ENCODE measurements at places on chromosomes 5 and 9.

DNA sequence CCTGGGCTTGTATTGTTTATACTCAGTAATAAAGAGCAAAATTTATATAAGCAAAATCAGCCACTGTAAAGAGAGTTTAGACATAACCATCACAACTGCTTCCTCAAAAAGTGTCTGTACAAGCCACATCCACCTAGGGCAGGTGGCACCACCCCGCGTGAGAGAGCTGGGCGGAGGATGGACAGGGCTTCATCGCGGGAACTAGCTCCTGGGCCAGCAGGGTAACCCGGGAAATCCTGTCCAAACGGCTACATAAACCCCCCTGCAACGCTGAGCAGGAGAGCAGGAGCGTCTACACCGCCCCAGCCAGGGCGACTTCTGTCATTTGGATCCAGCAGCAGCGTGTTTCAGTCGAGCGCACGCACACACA is 1.3 kb downstream of the SLC6A3 start:
- DNase-seq = no peak

GRCh38 chr5:150353032-150353675 is 4.3 kb upstream of the TCOF1 start:
- no peak for DNase-seq

- DNase-seq = no peak
Measured at GRCh38 chr5:44160369-44160768, 228.9 kb downstream of the FGF10 start.

DNA sequence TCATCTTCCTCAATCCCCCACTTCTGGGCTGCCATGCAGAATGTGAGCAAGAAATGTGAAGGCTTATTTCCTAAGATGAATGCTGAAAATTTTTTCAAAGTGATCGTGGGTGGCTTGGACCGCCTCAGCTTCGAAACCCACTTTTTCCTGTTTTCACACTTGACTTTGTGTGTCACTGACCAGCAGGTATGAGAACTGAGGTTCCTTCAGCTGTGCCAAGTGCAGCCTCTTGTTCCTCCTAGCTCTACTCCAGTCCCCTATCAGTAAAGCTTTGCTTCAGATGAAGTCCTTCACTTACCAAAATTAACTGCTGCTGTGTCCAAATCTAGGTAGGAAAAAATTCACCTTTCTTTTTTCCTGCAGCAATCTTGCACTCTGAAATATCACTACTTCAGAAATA is 382.6 kb downstream of the DTWD2 start:
- DNase-seq = no peak

- DNase-seq = no peak
Measured at GRCh38 chr5:153746440-153746839, 256.0 kb downstream of the GRIA1 start.

DNA sequence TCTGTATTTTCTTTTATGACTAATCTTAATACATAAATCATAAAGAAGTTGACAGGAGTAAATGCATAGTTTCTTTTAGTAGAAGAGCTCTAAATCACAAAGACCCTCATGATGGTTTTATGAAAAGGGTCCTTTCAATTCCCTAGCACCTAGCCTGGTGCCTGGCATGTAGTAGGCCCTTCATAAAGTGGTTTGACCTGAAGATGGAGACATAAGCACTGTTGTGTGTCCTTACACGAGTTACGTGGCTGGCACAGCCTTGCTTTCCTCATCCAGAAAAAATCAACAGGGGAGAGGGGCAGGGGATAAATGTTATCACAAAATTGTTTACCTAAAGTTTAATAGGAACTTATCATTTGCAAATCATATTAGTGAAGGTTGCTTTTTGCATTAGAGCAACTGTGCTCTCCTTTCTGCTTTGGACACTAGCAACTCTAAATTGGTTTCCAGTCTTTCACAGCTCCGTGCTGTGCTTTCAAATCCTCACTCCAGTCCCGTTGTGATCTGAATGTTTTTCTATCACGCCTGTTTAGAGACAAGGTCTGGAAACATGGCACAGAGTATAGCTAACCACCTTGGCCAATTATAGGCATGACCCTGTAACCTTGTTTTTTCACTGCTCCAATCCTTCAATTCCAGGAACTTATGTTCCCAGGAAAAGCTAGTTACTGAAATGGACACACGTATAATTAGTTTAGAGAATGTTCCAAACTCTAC is 55.7 kb downstream of the ARL15 start:
- peak; percentile 62 for DNase-seq

GRCh38 chr5:143920772-143921171 is 108.8 kb downstream of the HMHB1 start:
- peak; percentile 8 for DNase-seq

DNA sequence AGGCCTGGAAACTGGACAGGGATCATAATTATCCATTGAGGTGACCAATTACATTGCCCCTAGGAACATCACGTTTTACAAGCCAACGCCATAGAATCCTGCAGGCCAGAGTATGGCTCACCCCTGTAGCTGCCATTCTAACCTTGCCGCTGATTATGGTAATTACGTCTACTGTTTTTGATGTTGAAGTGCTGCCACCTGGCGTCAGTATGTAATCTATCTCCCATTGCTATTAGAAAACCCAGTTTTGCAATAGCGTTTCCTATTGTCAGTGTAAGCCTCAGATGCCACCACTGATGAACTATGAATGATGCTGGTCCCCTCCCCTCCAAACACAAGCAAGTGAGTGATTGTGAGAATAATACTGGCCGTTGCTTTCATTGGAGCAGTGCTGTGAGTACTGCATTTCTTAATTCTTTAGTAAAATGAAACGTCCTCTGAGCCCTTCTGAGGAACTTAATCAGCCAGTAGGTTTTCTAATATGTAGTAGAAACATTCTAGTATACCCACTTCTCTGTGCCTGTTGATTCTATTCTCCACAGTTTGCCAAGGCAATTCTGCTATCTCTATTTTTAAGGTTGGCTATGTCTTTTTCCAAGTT is 100.5 kb upstream of the NMUR2 start:
- peak; percentile 70 for DNase-seq

DNA sequence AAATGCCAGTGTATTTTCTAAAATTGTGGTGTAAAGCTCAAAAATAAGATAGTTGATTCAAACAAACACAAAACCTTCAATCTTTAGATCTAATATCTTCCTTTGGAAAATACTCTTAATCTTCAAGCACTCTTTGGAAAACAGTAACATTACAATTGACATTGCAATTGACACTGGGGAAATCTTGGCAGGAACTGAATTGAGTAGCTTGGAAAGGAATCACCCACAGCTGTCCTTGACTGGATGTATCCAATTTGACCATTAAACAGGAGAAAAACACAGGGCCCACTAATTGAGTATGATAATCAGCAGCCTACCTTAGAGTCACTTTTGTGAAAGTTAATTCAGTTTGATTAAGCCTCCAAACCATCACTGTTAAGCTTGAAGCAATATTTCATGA is 776.7 kb downstream of the DTWD2 start:
- no peak for DNase-seq

- DNase-seq = no peak
Measured at GRCh38 chr5:1477341-1477740, 32.1 kb upstream of the SLC6A3 start.

- DNase-seq = no peak
Measured at GRCh38 chr5:148636353-148636752, 18.0 kb downstream of the HTR4 start.

- no peak for DNase-seq
Measured at GRCh38 chr5:72799721-72800120, 16.7 kb upstream of the TNPO1 start.

- DNase-seq = no peak
Measured at GRCh38 chr5:12125895-12126294, 221.6 kb upstream of the CTNND2 start.

DNA sequence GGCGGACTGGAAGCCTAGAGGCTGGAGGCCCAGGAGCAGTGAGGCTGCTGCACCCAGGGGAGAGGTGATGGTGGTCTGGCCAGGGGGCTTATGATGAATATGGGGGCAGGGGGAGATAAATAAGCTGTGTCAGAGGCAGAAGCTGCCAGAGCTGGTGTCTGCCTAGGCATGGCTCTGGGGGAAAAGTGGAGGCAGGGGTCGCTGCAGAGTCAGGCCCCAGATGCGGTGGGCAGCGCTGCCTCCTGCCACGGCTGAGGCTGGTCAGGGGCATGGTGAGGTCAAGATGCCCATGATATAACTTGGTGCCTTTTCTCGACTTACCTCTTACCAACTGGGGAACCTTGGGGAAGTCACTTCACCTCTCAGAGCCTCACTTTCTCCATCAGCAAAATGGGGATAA is 51.1 kb downstream of the NSG2 start:
- no peak for DNase-seq

DNA sequence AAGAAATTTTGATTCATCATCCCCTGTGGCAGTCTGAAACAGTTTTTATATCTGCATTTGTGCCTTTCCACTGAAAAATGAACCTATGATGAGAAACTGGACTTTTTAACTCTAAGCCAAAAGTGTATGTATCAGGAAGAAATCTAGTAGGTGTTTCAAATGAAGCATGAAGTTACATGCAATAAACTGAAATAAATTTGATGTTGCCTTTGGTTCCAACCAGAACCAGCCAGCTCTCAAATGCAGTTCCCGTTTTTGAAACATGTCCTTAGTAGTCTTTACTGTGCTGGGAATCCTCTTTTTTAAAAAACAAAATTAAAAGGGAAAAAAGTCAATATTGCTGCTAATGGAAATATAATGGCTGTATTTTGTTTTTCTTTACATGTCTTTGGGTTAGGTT is 43.9 kb downstream of the HACD4 start:
- no peak for DNase-seq

GRCh38 chr9:1155602-1156001 is 105.4 kb downstream of the DMRT2 start:
- DNase-seq = no peak

DNA sequence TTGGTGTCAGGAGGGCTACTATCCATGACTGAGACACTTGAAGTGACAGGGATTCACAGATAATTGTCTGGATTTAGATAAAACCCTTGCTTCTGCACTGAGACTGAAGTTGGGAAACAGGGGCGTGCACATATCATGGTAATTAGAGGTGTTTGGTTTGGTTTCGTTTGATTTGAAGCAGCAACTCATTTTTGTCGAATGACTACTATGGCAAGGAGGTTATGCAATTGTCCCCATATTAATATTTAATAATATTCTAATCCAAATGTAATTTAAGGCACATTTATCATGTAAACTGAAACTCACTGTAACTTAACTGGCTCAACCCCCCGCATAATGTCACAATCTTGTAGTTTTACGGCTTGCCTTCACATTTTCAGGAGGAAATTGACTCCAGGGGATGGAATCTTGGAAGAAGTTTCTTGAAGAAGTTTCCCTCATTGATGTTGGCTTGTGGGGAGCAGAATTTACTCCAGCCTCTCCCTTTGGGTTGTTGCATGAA is 12.5 kb downstream of the ZNF366 start:
- no peak for DNase-seq

GRCh38 chr9:68949271-68950000 is 64.5 kb downstream of the PRKACG start:
- DNase-seq = peak; percentile 73

- peak; percentile 59 for DNase-seq
Measured at GRCh38 chr5:128782446-128782845, 182.8 kb upstream of the SLC27A6 start.

DNA sequence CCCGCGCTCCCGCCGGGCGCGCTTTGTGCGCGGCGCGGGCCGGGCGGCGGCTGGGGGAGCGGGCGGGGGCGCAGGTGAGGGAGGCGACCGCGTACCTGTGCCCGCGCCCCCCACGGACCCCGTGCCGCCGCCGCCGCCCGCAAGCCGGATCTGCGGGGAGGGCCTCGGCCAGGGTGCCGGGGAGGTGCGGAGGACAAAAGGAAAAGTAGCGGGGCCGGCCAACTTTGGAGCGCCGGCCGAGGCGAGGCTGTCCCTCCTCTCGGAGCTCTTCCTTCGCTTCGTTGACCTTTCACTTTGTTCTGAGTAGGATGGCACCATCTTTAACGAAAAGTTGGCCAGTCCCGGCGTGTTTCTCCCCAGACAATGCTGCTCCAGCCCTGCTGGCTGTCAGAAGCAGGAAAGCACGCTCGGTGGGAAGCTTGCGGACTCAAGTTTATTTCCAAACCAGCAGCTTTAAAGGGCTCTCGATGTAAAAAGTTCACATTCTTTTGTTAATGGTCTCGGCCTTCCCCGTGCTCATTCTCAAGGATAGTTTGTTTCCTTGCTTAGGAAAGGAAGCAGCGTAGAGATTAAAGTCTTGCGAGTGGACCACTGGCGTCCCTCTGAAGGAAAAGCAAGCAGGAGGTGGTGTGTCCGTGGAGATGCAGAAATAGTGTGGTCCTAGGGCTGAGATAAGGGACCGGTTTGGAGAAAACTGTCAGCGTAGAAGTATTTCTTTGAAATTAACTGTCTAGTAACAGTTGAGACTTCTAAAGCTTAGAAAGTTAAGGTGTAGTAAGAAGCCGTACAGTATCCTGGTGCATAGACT is 639 bp downstream of the EHMT1 start:
- DNase-seq = peak; percentile 44

GRCh38 chr5:160493806-160494338 is 72.2 kb downstream of the PTTG1 start:
- DNase-seq = no peak

DNA sequence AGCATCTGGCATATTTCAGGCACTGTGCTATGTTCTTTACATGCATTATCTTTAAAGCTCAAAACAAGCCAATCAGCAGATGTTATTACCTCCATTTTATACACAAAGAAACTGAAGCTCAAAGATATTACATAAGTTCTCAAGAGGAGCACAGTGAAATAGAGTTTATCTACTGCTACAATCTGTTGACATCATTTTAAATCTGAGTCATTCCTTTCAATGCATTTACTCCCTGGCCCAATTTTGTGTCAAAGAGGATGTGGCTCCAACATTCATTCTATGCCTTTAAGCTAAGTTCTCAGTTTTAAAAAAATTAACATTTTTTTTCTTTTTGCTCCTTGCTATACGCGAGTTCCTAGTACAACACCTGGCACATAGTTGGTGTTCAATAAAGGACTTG is 486.3 kb upstream of the ZNF462 start:
- DNase-seq = no peak

GRCh38 chr5:148996270-148996669 is 66.6 kb downstream of the SH3TC2 start:
- DNase-seq = no peak

DNA sequence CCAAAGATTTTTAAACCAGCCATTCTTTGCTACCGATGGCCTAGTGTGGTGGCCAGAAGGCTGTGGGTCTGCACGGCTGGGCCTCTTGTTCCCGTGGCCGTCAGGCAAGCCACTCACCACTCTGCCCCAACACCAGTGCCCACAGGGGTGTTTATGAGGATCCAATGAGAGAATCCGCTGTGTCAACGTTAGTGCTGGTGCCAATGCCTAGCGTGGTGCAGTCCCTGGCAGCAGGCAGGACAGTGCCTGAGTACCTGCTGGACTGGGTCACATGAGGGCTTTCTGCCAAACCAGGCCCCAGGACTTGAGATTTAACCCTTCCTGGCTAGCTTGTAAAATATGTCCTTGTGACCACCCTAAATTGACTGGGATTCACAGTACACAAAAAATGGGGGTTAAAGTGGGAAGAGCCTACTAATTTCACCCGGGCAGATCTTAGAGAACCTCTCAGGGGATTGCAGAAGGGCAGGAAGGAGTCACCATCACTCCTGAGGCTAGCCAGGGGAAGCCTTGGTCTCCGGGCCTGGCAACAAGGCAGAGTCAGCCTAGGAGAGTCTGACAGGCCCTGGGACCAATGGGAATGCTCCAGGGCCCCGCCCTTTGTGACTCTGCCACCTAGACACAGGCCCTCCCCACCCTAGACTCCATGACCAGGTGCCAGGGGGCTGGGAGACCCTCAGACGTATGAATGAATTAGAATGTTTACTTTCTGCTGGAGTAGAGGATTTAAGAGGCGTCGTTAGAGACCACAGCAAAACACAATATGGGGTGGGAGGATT is 63.2 kb upstream of the FSTL4 start:
- DNase-seq = no peak

- DNase-seq = peak; percentile 67
Measured at GRCh38 chr9:108272349-108272899, 583.4 kb downstream of the ACTL7B start.

GRCh38 chr5:170562166-170562874 is 58.5 kb downstream of the KCNIP1 start:
- DNase-seq = no peak
